ENCODE measurements at places on chromosomes 2 and 18.

DNA sequence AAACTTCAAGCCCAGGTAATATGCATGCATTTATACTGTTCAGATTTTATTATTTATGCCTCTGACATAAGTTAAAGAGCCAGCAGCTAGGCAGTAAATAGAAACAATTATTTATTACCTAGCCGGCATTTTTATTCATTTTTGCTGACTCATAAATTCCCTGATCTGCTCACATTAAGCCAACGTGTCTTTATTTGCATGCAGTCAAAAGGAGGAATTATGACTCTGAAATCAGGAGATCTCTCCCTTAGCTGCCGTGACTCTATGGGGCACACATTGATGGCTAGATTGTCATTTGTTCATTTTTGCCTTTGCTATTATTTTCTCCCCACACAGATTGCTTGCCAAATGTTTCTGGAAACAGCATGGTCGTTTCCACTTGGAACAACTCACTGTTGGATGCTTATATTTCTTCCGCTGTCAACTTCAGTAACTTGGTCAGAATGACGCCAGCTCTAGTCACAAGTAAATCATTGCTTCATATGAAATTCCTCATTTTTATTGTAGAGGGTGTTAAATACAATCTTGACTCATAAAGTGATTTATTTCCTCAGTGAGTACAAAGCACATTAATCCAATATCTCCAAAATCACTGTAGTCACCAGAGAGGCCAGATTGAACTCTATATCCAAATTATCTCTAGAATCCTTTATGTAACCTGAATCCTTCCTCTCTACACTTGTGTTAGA lies 15.9 kb upstream of the ZBTB14 start:
- no peak for DNase-seq

- DNase-seq = peak; percentile 42
Measured at GRCh38 chr2:45315861-45316260, 295.2 kb downstream of the SRBD1 start.

- DNase-seq = no peak
Measured at GRCh38 chr2:28339516-28340175, 53.0 kb upstream of the FOSL2 start.

DNA sequence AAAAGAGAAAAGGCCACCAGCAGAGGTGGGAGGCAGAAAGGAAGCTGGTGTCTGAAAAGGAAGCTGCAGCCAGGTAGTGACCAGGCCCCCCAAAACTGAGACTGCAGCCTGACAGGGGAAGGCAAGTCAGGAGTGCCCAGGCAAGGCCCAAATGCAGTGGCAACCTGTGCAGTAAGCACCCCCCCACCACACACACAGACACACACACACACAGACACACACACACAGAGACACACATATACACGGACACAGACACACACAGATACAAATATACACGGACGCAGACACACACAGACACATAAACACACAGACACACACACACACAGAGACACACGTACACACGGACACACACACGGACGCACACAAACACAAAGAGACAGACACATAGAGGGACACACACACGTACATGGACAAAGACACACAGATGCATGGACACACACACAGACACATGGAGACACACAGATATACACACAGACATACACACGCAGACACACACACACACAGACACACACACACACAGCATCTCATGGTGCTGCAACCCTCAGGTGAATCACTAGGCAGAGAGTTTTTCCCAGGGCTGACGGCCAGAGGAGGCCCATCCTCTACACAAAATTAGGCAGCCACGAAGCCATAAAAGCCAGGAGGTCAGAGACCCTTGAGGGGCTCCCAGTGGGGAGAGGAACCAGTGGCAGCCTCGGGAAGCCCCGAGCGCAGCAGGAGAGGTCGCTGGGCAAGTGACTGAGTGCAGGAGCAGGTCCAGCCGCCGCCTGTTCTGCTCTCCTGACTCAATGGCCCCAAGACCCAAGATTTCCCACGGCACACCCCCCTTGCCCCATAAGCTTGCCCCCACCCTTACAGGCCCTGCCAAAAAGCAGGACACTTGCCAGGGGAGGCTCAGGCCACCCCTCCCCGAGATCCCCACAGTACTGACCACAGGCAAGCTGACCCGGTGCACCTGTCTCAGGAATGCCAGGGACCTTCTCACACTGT lies 6.3 kb downstream of the SDC1 start:
- no peak for DNase-seq

- DNase-seq = no peak
Measured at GRCh38 chr18:46706968-46707367, 49.9 kb downstream of the ST8SIA5 start.

- DNase-seq = no peak
Measured at GRCh38 chr2:138504546-138505235, 3.1 kb downstream of the SPOPL start.

DNA sequence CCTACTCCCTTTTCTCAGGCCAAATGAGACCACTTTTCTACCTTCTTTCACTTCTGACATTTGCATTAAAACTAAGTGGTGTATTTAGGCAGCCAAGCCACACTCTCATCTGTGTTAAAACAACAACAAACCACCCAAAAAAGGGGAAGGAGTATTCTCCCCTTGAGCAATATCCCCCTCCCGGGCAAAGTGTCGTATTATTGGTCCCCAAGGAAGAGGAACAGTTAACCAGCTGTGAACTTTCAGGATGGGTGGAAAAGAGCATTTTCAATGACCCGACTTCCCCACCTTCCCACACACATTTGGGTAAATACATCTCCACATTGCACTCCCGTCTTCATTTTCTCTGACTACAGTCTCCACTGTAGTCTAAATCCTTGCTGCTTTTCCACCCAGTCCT lies 44.3 kb downstream of the FEZ2 start:
- DNase-seq = no peak

DNA sequence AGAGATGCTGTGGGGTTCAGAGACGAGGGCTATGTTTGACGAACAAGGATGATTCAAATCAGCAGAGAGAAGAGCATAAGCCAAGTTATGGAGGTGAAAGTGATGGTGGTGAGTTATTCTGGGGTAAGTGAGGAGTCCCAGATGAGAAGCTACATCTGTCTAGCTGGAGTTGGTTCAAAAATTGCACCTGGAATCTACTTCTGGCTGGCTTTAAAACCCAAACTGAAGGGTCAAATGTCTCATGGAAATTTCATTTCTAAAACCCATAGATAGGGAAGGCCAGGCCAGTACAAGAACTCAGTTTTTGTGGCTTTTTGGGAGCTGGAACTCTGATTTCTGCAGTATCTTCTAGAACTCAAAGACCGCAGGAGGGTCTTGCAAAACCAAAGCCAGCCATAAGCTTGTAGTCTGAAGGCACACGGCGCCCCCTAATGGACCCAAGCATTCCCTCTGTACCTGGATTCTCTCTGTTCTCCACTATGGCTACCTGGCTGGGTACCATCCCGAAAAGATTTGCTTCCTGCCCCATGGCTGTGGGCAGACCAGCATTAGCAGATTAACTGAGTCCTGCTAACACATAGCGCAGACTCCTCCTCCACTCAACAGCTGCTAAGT lies 229.1 kb upstream of the SLC14A2 start:
- no peak for DNase-seq

DNA sequence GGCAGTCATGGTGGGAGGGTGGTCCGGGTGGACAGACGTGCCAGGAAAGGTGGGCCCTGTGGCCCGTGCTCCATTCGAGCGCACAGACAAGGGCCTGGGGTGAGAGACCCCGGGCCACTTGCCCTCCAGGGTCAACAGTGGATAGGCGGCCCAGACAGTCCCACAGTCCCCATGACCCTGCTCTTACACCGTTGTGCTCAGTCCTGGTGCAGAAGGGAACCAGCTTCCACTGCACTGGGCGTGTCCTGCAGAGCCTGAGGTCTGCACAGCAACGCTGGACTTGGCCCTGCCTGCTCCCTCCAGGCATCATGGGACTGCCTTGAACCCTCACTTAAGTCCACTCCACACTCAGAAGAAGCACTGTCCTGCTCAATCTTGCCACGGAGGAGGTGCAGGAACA lies 52.0 kb downstream of the PXDN start:
- DNase-seq = no peak

Data from fibroblast of skin of left biceps (primary cell).